ENCODE measurements at places on chromosomes 6 and 20. TPM values are rescaled to one million over a fixed set of nuclear protein-coding genes. Genes with fewer than 3 reads are reported as not detected.

DNA sequence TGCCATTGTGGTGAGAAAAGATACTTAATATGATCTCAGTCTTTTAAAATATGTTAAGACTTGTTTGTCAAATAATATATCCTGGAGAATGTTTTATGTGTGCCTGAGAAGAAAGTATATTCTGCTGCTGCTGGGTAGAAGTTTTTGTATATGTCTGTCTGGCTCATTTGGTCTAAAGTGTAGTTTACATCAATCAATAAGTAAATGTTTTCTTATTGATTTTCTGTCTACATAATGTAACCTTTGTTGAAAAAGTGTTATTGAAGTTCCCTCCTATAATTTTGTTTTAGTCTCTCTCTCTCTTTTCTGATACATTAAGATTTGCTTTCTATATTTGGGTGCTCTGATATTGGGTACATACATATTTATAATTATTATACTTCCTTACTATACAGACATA lies 201.2 kb downstream of the THBS2 start:
- no peak for DNase-seq

Gene TREML2
- not detected for polyA plus RNA-seq

DNA sequence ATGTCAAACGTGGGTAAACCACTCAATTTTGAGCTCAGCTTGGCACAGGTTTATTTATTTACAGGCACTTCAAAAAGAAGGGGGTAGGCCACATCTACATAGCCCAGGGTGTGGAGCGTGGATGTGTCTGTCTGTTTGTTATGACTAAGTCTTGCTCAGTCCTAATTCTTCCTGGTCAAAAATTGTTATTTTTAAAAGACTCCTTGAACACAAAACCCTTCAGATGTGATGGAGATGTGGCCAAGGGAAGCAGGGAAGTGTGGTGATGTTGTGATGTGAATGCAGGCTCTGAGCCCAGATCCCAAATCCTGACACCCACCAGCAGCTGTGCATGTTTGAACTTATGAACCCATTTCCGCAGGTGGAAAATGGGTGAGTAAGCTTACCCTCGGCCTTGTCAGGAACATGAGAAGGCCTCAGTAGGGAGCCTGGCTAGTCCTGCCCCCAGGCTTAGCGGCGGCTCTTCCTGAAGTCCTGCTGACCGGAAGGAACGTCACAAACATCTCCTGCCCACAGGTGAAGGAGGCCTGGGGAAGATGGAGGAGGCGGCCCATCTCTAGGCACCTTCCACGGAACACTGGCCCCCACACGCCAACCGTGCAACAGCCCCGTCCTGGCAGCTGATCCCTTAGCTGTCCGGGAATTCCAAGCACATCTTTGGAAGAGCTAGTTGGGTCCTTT lies 119.7 kb downstream of the MYLK4 start:
- DNase-seq: no peak

Gene OLIG3
- polyA plus RNA-seq: not detected

Gene SLCO4A1
- polyA plus RNA-seq: 2.9 TPM

GRCh38 chr6:41021832-41022231 lies 17.2 kb downstream of the UNC5CL start:
- DNase-seq: no peak

DNA sequence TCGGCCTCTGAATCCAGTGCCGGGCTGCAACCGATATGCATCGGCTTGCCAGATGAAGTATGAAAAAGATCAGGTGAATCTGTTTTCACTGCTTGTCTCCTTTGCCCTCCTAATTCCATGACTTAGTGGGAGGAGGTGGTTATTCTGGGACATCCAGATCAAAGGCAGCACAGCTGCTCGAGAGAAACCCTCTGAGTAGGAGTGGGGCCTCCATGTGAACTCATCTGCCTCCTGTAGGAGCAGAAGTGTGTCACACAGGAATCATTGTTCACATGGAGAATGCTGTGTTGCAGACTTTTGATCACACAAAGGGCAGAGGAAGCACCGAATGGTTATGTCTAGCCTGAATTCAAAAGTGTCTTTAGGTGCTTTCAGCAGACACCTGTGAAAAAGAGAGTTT lies 73.1 kb upstream of the SLC22A1 start:
- no peak for DNase-seq

Gene RIPPLY2
- polyA plus RNA-seq: not detected

All from left renal pelvis (tissue), 4 donors.